ENCODE measurements at places on chromosomes 1 and 21. TPM values are rescaled to one million over a fixed set of nuclear protein-coding genes. Genes with fewer than 3 reads are reported as not detected.

GRCh38 chr1:227914801-227915563 is 32.8 kb downstream of the WNT9A start:
- DNase-seq = peak; percentile 12
- no peak overlapping the region for H3K27ac ChIP-seq
- no peak overlapping the region for H3K4me3 ChIP-seq
- no peaks in the 10 kb centered on the region for H3K4me1 ChIP-seq
- no peaks in the 10 kb centered on the region for H3K36me3 ChIP-seq
- H3K27me3 ChIP-seq = no peaks in the 10 kb centered on the region

The KRTAP24-1 gene
- not detected for total RNA-seq

- no peak overlapping the region for H3K4me3 ChIP-seq
- H3K4me1 ChIP-seq = no peaks in the 10 kb centered on the region
Measured at GRCh38 chr1:238764779-238765178, 621.6 kb upstream of the CHRM3 start.

- H3K4me1 ChIP-seq = no peaks in the 10 kb centered on the region
- no peak overlapping the region for H3K27ac ChIP-seq
- no peaks in the 10 kb centered on the region for H3K27me3 ChIP-seq
- DNase-seq = no peak
- no peaks in the 10 kb centered on the region for H3K36me3 ChIP-seq
Measured at GRCh38 chr1:31860581-31860980, 44.8 kb upstream of the SPOCD1 start.

GRCh38 chr1:202848191-202848542 is 37.4 kb downstream of the PCAT6 start:
- H3K4me3 ChIP-seq = no peak overlapping the region
- H3K36me3 ChIP-seq = no peaks in the 10 kb centered on the region
- DNase-seq = no peak
- H3K27me3 ChIP-seq = no peaks in the 10 kb centered on the region
- H3K4me1 ChIP-seq = no peaks in the 10 kb centered on the region

DNA sequence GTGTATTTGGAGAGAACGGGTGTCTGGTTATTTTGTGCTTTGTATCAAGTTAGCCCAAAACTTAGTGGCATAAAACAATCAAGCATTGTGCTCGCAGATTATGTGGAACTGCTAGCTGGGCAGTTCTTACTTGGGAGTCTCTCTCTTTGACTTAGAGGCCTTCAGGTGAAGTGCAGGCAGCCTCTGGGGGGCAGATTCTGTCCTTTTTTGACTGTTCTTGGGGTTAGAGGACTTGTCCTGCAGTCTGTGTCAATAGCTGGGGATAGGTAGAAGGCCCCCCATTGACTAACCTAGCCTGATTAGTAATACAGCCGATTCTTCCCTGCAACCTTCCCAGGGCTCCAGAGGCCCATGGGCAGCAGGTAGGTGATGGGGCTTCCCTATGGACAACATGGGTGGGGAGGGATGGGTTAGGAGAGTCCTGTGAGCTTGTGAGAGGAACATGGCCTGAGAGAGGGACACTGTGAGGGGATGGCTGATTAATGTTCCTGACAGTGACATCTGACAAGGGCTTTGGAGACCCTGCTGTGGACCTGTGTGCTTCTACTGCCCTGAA is 37.2 kb upstream of the ACOT11 start:
- H3K4me1 ChIP-seq = no peaks in the 10 kb centered on the region
- no peak overlapping the region for H3K27ac ChIP-seq
- H3K4me3 ChIP-seq = no peak overlapping the region
- DNase-seq = no peak
- no peaks in the 10 kb centered on the region for H3K36me3 ChIP-seq

DNA sequence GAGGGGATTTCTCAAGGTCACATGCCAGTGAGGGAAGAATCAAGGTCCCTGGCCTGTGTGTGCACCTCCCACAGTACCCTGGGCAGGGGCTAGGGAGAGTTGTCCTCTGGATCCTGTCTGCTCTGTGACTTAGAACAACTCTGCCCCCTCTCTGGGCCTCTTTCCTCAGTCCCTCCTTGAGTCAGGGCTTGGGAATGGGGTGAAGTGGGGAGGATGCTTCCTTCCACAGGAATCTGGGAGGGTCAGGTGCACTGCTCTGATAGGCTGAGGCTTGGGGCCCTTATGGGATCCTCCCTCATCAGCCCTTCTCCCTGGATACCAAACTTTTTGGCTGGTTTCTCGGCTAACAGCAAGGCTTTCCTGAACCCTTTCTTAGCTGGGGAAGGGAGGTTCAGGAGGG is 2.5 kb downstream of the TRNP1 start:
- H3K36me3 ChIP-seq = no peaks in the 10 kb centered on the region
- no peak overlapping the region for H3K27ac ChIP-seq
- H3K4me3 ChIP-seq = no peak overlapping the region
- no peak for DNase-seq

DNA sequence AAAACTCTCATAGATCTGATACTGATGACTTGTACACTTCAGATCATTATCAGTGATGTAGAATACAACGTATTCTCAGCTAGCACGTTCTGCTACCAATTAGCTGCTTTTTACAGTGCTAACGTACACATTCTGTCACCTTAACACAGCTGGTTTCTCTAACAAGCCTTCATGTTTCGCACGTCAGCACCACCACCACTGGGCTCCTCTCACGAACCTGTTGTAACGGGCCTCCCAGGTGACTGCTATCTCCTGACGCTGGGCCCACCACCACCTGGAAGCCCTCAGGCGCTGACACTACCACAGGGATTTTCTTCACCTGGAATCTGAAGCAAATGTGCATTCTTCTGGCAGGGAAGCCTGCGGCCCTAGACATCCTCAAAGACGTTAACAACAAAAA is 19.8 kb downstream of the TOMM20 start:
- H3K27me3 ChIP-seq = no peaks in the 10 kb centered on the region
- peaks cover 11% of the 10 kb centered on the region for H3K4me1 ChIP-seq
- no peak overlapping the region for H3K27ac ChIP-seq
- no peak overlapping the region for H3K4me3 ChIP-seq
- no peaks in the 10 kb centered on the region for H3K36me3 ChIP-seq

DNA sequence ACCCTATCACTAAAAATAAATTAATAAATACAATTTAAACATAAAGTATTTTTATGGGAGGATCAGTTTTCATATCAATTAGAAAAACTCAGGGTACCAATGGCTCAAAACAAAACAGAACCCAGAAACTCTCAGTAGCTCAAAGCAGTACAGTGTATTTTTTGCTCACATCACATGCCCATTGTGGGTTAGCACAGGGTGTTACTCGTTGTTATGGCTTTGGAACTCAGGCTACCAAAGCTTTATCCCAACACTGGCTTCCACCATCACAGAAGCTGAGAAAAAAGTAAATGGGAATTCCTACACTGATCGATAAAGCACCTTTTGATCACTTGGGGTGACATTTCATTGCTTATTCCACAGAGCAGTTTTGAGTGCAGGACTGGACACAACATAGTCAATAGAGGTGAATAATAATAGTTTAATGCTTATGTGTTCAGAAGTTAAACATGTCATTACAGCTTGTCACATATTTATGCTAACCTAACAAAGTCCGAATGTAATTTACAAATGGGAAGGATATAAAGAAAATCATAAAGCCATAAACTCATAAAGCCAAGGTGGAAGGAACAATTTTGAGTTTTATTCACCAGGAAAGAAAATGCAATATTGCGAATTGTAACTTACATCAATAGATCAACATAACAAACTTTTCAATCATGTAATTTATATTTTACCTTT is 484.5 kb upstream of the TMPRSS15 start:
- H3K4me3 ChIP-seq = no peak overlapping the region
- no peak overlapping the region for H3K27ac ChIP-seq
- no peaks in the 10 kb centered on the region for H3K36me3 ChIP-seq
- no peak for DNase-seq
- no peaks in the 10 kb centered on the region for H3K4me1 ChIP-seq

- DNase-seq = no peak
- no peaks in the 10 kb centered on the region for H3K4me1 ChIP-seq
Measured at GRCh38 chr1:41762251-41762650, 156.5 kb downstream of the HIVEP3 start.

DNA sequence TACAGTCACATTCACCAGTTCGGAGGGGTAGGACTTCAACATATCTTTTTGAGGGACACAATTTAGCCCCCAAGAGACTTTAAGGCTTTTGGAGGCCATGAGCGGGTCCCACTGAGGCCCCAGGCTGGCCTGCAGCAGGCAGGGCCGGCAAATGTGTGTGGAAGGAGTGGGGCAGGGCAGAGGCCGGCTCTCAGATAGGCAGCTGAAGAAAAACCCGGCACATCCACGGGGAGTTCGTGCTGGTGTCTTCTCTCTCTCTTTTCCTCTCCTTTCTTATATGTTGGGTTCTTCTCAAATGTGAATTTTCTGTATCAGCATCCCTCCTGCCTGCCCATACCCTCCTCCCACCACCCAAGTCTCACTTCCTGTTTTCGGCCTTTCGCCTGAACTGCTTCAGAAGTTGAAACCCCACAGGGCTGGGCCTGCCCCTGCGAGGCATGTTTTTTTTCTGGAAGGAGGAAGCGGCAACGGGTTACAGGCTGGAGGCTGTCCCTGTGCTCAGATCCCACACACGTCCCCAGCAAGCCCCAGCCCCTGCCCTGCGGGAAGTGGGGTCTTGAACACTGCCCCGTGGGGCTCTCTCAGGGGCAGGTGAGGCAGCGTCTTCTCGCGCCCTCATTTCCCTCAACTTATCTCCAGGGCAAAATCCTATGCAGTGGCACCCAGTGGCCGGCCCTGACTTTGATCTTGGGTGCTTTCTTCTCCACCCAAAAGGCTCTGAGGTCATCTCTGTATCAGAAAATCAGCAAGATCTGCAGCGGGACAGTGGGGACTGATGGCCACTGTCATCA is 9.7 kb upstream of the UMODL1 start:
- peaks cover 9% of the 10 kb centered on the region for H3K4me1 ChIP-seq
- no peaks in the 10 kb centered on the region for H3K27me3 ChIP-seq
- H3K4me3 ChIP-seq = no peak overlapping the region
- H3K27ac ChIP-seq = no peak overlapping the region
- no peaks in the 10 kb centered on the region for H3K36me3 ChIP-seq
- DNase-seq = no peak

GRCh38 chr1:35288761-35289160 is 20.3 kb downstream of the ZMYM4 start:
- no peaks in the 10 kb centered on the region for H3K36me3 ChIP-seq
- no peak for DNase-seq

The SPATA46 gene
- total RNA-seq = not detected

GRCh38 chr21:14670409-14670808 is 124.3 kb upstream of the SAMSN1 start:
- no peaks in the 10 kb centered on the region for H3K36me3 ChIP-seq
- no peak overlapping the region for H3K27ac ChIP-seq
- DNase-seq = no peak
- no peaks in the 10 kb centered on the region for H3K27me3 ChIP-seq
- H3K4me1 ChIP-seq = no peaks in the 10 kb centered on the region

- H3K4me1 ChIP-seq = no peaks in the 10 kb centered on the region
- H3K27ac ChIP-seq = no peak overlapping the region
- H3K4me3 ChIP-seq = no peak overlapping the region
- H3K27me3 ChIP-seq = no peaks in the 10 kb centered on the region
- no peak for DNase-seq
Measured at GRCh38 chr1:69520326-69520725, 47.4 kb upstream of the LRRC7 start.

GRCh38 chr1:74504125-74504932 is 8.1 kb downstream of the LRRC53 start:
- H3K4me3 ChIP-seq = no peak overlapping the region
- no peaks in the 10 kb centered on the region for H3K36me3 ChIP-seq
- DNase-seq = no peak
- peaks cover 4% of the 10 kb centered on the region for H3K27me3 ChIP-seq
- H3K27ac ChIP-seq = no peak overlapping the region

The CFAP74 gene
- total RNA-seq = not detected

GRCh38 chr1:37940299-37940947 is 6.4 kb downstream of the INPP5B start:
- H3K4me1 ChIP-seq = no peaks in the 10 kb centered on the region
- H3K27ac ChIP-seq = peak overlapping the region; percentile 75
- peaks cover 4% of the 10 kb centered on the region for H3K36me3 ChIP-seq
- H3K27me3 ChIP-seq = no peaks in the 10 kb centered on the region
- peak; percentile 57 for DNase-seq

- no peaks in the 10 kb centered on the region for H3K4me1 ChIP-seq
- no peaks in the 10 kb centered on the region for H3K36me3 ChIP-seq
- DNase-seq = no peak
- no peaks in the 10 kb centered on the region for H3K27me3 ChIP-seq
- no peak overlapping the region for H3K4me3 ChIP-seq
Measured at GRCh38 chr1:245434280-245434679, 279.5 kb downstream of the KIF26B start.

The PLCH2 gene
- total RNA-seq = 3.4 TPM

The TMCO4 gene
- total RNA-seq = 19.9 TPM

- peaks cover 4% of the 10 kb centered on the region for H3K4me1 ChIP-seq
- no peaks in the 10 kb centered on the region for H3K27me3 ChIP-seq
- H3K4me3 ChIP-seq = no peak overlapping the region
- no peaks in the 10 kb centered on the region for H3K36me3 ChIP-seq
Measured at GRCh38 chr1:26288311-26288941, 8.5 kb downstream of the SH3BGRL3 start.

The S100A7A gene
- not detected for total RNA-seq

GRCh38 chr1:38084700-38085099 is 38.1 kb upstream of the POU3F1 start:
- no peaks in the 10 kb centered on the region for H3K36me3 ChIP-seq
- H3K27me3 ChIP-seq = no peaks in the 10 kb centered on the region

The ZFP69B gene
- total RNA-seq = 2.4 TPM

DNA sequence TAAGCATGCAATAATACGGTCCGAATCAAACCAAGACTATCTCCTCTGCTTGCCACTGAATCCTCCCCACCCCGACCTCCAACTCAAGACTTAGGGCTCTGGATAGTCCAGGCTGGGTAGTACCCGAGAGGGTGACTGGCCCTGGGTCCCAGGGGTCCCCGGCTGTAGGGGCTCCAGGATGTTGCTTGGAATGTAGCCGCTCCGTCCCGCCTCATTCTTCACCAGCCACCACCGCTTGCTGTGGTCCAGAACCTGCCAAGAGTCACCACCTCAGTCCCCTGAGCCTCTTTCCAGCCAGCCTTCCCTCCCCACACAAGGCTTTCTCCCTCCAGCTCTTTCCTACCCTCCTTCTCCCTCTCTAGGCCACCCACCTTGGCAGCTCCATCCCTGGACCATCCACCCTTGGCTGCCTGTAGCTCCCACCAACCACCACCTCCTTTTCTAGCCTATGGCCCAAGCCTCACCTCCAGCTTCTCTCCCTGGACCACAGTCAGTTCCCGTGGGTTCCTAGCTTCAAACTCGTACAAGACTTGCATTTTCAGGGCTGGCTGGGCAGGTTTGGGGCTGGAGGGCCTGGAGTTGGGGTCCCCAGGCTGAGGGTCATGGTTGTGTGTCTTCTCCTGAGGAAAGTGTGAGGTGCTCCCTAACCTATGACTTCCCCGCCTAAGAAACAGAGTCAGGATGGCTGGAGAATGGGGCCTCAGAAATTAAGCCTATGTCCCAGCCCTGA is 10.9 kb upstream of the GSTM3 start:
- no peak for DNase-seq
- H3K27ac ChIP-seq = no peak overlapping the region
- H3K27me3 ChIP-seq = no peaks in the 10 kb centered on the region
- no peaks in the 10 kb centered on the region for H3K36me3 ChIP-seq
- H3K4me3 ChIP-seq = no peak overlapping the region

- H3K36me3 ChIP-seq = peaks cover 26% of the 10 kb centered on the region
Measured at GRCh38 chr1:43580039-43580438, 49.4 kb downstream of the PTPRF start.

The MYOG gene
- total RNA-seq = not detected

The TDRD5 gene
- not detected for total RNA-seq

- H3K27me3 ChIP-seq = no peaks in the 10 kb centered on the region
- DNase-seq = no peak
- no peaks in the 10 kb centered on the region for H3K4me1 ChIP-seq
- no peak overlapping the region for H3K27ac ChIP-seq
- H3K36me3 ChIP-seq = no peaks in the 10 kb centered on the region
Measured at GRCh38 chr1:100382657-100383056, 30.4 kb downstream of the CDC14A start.
